ENCODE measurements at places on chromosomes 13 and 19. TPM values are rescaled to one million over a fixed set of nuclear protein-coding genes. Genes with fewer than 3 reads are reported as not detected.

The NLRP9 gene
- total RNA-seq, result not detected

The FCAR gene
- not detected for total RNA-seq

GRCh38 chr13:24361113-24361512, 51.7 kb downstream of the C1QTNF9 start:
- no peak for DNase-seq
- H3K27ac ChIP-seq, result no peak overlapping the region
- no peaks in the 10 kb centered on the region for H3K27me3 ChIP-seq
- H3K4me3 ChIP-seq, result no peak overlapping the region
- H3K4me1 ChIP-seq, result no peaks in the 10 kb centered on the region
- no peaks in the 10 kb centered on the region for H3K36me3 ChIP-seq

DNA sequence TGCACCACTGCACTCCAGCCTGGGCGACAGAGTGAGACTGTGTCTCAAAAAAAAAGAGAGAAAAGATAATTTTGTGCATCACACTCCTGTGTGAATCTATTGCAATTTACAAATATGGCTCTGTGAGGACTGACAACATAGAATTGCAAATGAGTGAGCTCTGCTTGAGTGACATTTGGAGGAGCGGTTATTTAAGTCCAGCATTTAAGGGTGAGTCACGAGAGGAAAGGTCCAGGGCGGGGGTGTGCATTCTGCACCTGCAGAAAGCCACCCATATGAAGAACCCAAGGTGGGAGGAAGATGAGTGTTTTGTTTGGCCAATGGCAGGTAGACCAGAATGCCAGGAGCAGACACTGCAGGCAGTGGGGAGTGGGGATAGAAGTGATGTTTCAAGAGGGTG, 58.5 kb downstream of the DGKH start:
- H3K36me3 ChIP-seq, result peaks cover 12% of the 10 kb centered on the region
- H3K27ac ChIP-seq, result peak overlapping the region; percentile 50

DNA sequence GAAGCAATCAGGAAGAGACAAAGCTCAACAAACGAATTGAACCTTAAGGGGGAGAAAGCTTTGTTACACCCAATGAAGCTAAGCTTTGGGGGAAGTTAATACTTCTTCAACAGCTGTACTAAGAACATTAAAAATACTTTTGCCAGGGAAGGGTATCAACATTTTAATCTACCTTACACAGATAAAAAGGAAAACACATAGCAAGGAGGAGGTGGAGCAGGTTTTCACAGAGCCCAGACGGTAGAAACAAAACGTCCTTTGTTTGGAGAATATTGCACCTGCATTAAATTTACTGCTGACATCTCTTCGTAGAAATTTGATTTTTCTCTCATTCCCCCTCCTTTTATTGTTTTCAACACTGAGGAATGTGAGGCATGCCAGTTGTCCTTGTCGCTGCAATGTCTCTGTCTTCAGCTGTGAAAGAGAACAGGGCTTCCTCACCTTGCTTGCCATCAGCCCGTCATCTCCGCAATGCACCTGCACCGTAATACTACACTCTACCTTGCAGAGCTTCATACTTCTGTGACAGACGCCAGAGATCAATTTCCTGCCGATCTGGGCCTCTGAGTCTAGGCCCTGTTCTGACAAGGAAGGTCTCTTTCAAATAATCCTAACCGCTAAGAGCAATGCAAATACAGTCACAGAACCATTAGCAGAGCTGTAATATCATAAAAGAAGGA, 270.8 kb downstream of the SPRY2 start:
- no peak overlapping the region for H3K27ac ChIP-seq
- H3K4me1 ChIP-seq, result no peaks in the 10 kb centered on the region
- H3K4me3 ChIP-seq, result no peak overlapping the region
- H3K27me3 ChIP-seq, result no peaks in the 10 kb centered on the region
- no peaks in the 10 kb centered on the region for H3K36me3 ChIP-seq

The UPF3A gene
- 63.8 TPM for total RNA-seq

GRCh38 chr13:40126306-40127085, 471.0 kb downstream of the COG6 start:
- no peaks in the 10 kb centered on the region for H3K27me3 ChIP-seq
- H3K4me1 ChIP-seq, result peaks cover 29% of the 10 kb centered on the region
- no peak for DNase-seq
- no peak overlapping the region for H3K4me3 ChIP-seq
- H3K27ac ChIP-seq, result no peak overlapping the region
- peaks cover 8% of the 10 kb centered on the region for H3K36me3 ChIP-seq

DNA sequence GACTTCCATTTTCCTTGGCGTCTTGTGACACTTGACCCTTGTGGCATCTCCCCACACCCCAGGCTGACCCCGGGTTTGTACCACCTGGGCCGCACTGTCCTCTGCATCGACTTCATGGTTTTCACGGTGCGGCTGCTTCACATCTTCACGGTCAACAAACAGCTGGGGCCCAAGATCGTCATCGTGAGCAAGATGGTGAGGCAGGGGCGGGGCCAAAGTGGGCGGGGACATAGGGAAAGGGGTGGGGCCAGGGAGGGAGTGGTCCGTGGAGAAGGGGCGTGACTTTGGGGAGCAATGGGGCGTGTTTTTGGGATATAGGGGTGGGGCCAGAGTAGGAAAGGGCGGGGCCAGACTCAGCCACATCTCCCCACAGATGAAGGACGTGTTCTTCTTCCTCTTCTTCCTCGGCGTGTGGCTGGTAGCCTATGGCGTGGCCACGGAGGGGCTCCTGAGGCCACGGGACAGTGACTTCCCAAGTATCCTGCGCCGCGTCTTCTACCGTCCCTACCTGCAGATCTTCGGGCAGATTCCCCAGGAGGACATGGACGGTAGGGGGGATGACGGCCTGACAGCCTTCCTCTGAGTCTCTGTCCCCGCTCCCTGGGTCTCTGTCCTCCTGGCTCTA, 42.8 kb downstream of the TRPM4 start:
- no peaks in the 10 kb centered on the region for H3K36me3 ChIP-seq
- H3K4me3 ChIP-seq, result no peak overlapping the region
- peaks cover 2% of the 10 kb centered on the region for H3K4me1 ChIP-seq

The C1QTNF9 gene
- total RNA-seq, result not detected

DNA sequence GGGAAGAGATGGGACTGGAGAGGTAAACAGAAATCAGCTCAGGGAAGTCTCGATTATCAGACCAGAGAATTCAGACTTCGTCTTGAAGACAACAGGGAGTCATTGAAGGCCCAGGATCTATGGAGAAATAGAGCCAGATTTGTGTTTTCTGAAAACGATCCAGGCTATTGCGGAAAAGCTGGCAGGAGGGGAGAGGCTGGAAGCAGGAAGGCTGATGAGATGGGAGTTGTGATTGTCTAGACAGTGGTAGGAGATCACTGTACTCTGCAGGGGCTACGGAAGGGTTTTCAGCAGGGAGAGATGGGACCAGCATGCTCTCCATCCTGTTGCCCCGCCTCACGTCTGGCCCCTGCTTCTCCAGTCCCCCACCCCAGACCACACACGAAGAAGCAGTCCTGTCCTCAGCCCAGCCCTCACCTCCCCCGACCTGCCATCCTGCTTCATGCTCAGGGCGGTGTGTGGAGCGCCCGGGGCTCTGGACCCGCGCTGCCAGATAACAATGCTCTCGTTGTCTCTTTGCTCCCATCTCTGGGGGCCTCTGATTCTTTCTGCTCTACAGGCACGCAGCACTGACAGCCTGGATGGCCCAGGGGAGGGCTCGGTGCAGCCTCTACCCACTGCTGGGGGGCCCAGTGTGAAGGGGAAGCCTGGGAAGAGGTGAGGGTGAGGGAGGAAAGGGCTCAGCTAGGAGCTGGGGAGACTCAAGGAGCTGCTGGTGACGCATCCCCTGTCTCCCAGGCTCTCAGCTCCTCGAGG, 1.9 kb downstream of the ARHGAP33 start:
- H3K36me3 ChIP-seq, result peaks cover 5% of the 10 kb centered on the region
- H3K4me1 ChIP-seq, result peaks cover 22% of the 10 kb centered on the region
- DNase-seq, result no peak
- H3K27me3 ChIP-seq, result no peaks in the 10 kb centered on the region
- peak overlapping the region; percentile 2 for H3K27ac ChIP-seq

GRCh38 chr13:21670006-21670882, 629 bp upstream of the FGF9 start:
- peaks cover 58% of the 10 kb centered on the region for H3K27me3 ChIP-seq
- H3K27ac ChIP-seq, result peak overlapping the region; percentile 48
- H3K36me3 ChIP-seq, result no peaks in the 10 kb centered on the region
- peaks cover 37% of the 10 kb centered on the region for H3K4me1 ChIP-seq
- peak overlapping the region; percentile 91 for H3K4me3 ChIP-seq
- peak; percentile 75 for DNase-seq

DNA sequence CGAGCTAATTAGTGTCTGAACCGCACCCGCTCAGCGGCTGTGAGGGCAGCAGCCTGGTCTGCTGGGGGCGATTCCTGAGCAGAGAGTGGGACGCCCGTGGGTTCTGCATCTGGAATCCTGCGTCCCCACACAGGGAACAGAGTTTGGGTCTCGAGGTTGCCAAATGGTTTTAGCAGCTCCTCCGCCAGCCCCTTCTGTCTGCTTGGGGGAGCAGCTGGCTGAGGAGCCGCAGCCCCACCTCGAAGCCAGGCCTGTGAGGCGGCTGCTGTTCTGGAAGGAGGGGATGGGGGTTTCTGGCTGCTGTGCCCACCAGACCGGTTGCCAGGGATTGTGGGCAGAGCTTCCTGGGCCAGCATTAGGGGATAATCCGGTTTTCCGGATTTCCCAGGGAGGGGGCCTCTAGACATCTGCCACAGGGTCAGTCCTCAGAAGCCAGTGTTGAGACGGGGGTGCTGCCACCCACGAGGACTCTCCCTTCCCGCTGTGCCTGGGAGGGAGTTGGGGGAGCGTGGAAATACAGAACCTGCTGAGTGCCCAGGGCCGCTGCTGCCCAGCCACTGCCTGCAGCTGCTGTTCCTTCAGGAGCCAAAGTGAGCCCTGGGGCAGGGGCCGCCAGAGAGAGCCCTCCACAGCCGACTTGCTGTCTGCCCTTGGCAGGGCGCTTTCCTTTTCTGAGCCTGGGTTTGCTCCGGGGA, 2.0 kb downstream of the CDC34 start:
- peaks cover 2% of the 10 kb centered on the region for H3K36me3 ChIP-seq
- no peak for DNase-seq
- peak overlapping the region; percentile 85 for H3K27ac ChIP-seq
- peaks cover 4% of the 10 kb centered on the region for H3K4me1 ChIP-seq
- peak overlapping the region; percentile 87 for H3K4me3 ChIP-seq
- no peaks in the 10 kb centered on the region for H3K27me3 ChIP-seq

- peaks cover 2% of the 10 kb centered on the region for H3K36me3 ChIP-seq
- H3K27me3 ChIP-seq, result peaks cover 87% of the 10 kb centered on the region
- no peak for DNase-seq
- H3K4me1 ChIP-seq, result peaks cover 28% of the 10 kb centered on the region
These were observed 1.6 kb upstream of the POU4F1 start for GRCh38 chr13:78604782-78605611.

- peaks cover 6% of the 10 kb centered on the region for H3K4me1 ChIP-seq
- DNase-seq, result no peak
- no peak overlapping the region for H3K27ac ChIP-seq
- peaks cover 63% of the 10 kb centered on the region for H3K27me3 ChIP-seq
These were observed 3.5 kb upstream of the SIGLEC8 start for GRCh38 chr19:51461723-51462161.

The PODNL1 gene
- total RNA-seq, result 1.4 TPM

The FAM32A gene
- total RNA-seq, result 63.4 TPM

The CDC16 gene
- total RNA-seq, result 91.1 TPM

DNA sequence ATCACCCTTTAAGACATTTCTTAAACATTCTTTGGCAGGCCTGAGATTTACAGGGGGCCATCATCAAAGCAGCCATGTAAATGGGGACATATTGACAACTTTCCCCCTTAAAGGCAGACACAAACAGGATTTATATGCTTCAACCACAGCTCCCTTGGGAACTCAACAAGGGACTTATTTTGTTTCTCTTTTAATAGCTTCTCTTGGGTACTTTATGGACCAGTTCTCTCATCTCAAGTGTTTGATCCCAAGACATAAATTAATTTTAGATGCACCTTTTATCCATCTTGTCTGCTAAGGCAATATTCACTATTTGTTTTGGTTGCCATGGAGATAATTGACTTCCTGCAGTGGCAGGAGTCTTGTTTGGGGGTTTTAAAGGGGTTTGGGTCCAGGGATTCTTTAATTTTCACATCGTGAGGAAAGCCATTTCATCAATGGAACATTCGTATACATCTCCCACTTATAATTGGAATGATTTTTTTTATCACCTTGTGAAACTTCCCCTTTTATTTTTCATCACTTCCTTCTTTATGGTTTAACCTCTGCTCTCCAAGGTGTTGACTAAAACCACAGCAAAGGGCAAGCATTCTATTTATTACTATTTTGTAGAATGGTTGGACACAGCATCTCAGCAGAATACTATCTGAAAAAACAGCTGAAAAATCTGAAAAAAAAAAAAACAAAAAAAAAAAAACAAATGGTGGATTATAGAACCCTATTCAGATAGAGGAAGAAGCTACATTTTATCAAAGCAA, 726.0 kb downstream of the DIAPH3 start:
- H3K4me1 ChIP-seq, result peaks cover 15% of the 10 kb centered on the region
- no peak for DNase-seq
- no peak overlapping the region for H3K27ac ChIP-seq
- no peaks in the 10 kb centered on the region for H3K27me3 ChIP-seq

GRCh38 chr19:50640368-50640767, 687 bp upstream of the SYT3 start:
- peaks cover 5% of the 10 kb centered on the region for H3K4me1 ChIP-seq
- no peak overlapping the region for H3K27ac ChIP-seq
- H3K36me3 ChIP-seq, result no peaks in the 10 kb centered on the region
- DNase-seq, result no peak
- no peak overlapping the region for H3K4me3 ChIP-seq

DNA sequence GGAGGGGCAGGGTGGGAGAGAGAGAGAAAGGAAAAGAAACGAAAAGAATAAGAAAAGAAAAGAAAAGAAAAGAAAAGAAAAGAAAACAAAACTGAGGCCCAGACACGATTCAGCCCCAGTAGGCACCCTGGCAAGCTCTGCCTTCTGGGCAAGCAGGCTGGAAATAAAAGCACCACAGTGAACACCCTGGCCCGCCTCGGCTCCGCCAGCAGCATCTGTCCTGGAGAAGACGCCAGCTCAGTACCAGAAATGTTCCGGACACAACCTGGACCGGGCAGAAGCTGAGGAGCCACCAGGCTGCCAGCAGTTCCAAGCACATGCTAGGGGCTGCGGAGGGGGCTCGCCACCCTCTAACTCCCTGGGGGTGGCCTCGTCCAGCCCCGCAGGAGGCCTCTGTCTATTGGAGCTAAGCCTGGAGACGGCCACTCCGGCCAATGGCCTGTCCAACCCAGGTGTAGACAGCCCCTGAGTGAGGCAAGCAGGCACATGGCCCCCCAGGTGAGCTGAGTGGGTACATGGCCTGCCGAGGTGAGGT, 11.4 kb upstream of the CPAMD8 start:
- peaks cover 2% of the 10 kb centered on the region for H3K27me3 ChIP-seq
- H3K36me3 ChIP-seq, result no peaks in the 10 kb centered on the region
- DNase-seq, result no peak
- H3K4me3 ChIP-seq, result no peak overlapping the region
- H3K27ac ChIP-seq, result no peak overlapping the region
- H3K4me1 ChIP-seq, result peaks cover 3% of the 10 kb centered on the region
